ENCODE measurements at places on chromosomes 7 and 10.
A peak's percentile ranks its signal among the peaks of the same experiment; 100 is the strongest.

GRCh38 chr10:45422207-45422865, 48.3 kb downstream of the ALOX5 start:
- DNase-seq, result no peak

DNA sequence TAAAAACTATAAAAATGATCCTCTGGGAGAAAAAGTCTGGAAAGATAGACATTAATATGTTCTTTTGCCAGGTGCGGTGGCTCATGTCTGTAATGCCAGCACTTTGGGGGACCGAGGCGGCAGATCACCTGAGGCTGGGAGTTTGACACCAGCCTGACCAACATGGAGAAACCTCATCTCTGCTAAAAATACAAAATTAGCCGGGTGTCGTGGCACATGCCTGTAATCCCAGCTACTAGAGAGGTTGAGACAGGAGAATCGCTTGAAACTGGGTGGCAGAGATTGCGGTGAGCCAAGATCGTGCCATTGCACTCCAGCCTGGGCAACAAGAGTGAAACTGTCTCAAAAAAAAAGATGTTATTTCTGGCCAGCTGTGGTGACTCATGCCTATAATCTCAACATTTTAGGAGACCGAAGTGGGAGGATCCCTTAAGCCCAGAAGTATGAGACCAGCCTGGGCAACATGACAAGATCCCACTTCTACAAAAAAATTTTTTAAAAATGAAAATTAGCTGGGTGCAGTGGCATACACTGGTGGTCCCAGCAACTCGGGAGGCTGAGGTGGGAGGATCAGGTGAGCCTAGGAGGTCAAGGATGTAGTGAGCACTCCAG, 101.9 kb upstream of the LRRN3 start:
- no peak for DNase-seq

GRCh38 chr10:21692916-21693315, 158.9 kb downstream of the MLLT10 start:
- DNase-seq, result no peak

GRCh38 chr7:120725376-120726039, 132.4 kb downstream of the TSPAN12 start:
- peak; percentile 37 for DNase-seq

DNA sequence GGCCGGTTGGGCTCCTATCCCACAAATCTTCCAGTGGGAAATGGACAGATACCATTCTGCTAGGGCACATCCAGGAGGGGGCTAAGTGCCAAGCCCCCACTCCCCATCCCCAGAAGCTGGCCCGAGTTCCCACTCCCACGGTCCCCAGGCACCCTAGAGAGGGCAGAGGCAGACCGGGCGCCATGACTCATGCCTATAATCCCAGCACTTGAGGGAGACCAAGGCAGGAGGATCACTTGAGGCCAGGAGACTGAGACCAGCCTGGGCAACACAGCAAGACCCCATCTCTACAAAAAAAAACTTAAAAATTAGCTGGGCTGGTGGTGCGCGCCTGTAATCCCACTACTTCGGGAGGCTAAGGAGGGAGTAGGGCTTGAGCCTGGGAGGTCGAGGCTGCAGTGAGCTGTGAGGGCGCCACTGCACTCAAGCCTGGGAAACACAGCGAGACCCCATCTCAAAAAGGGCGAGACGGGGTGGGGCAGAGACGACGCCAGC, 870 bp downstream of the GNA12 start:
- DNase-seq, result no peak

- no peak for DNase-seq
Measured at GRCh38 chr7:17380736-17381662, 82.5 kb downstream of the AHR start.

GRCh38 chr7:43669286-43670081, 59.8 kb downstream of the COA1 start:
- no peak for DNase-seq

DNA sequence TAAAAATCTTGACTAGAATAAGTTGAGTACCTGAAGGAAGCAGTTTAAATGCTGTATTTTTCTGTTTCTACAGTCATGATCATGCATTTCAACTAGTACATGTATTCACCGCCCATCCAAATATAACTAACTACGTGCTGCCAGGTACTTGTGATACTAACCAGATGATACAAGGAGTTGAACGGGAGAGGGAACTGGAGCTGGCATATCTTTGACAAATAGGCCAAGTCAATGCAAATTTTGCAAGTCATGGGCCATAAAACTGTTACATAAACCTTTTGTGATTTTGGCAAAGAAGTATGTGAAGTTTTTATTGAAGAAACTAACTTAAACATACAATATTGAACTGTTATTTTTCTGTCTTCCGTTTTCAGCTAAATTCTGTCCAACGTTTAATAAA, 14.5 kb downstream of the NUP42 start:
- no peak for DNase-seq

DNA sequence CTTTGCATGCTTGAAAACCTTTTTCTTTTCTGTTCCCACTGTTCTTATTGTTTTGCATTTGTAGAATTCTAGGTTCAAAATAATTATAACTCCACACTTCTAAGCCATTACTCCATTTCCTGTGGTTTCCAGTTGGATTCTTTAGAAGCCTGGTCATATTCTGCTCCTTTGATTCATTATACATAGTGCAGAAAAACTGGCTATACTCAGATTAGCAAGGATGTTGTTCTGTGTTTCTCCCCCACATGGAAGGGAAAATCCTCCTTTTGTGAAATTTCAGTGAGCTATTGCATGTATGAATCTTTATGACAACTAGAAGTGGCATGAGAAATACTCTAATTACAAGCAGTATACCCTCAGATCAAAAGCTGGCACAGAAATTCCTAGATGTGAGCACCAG, 79.5 kb downstream of the SLC13A1 start:
- DNase-seq, result no peak

- no peak for DNase-seq
Measured at GRCh38 chr7:105675934-105676371, 94.7 kb upstream of the EFCAB10 start.

DNA sequence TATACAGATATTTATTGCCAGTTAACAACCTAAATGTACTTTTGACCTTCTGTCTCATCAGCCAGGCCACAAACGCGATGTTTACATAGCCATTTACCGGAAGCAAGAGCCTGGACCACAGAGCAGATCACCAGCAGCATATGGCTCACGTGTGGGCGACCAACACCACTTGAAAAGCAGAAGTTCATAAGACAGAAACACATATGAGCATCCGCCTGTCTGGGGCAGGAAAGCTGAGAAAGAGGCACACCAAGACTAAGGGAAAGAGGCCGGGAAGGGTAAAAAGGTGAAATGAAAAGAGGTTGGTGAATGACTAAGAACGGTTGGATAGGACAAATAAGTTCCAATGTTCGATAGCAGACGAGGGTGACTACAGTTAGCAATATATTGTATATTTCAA, 1.3 kb downstream of the ABCB1 start:
- DNase-seq, result peak; percentile 38

GRCh38 chr7:73906874-73907273, 45.9 kb downstream of the TMEM270 start:
- DNase-seq, result no peak

- DNase-seq, result no peak
Measured at GRCh38 chr7:30644286-30644955, 37.8 kb downstream of the CRHR2 start.

DNA sequence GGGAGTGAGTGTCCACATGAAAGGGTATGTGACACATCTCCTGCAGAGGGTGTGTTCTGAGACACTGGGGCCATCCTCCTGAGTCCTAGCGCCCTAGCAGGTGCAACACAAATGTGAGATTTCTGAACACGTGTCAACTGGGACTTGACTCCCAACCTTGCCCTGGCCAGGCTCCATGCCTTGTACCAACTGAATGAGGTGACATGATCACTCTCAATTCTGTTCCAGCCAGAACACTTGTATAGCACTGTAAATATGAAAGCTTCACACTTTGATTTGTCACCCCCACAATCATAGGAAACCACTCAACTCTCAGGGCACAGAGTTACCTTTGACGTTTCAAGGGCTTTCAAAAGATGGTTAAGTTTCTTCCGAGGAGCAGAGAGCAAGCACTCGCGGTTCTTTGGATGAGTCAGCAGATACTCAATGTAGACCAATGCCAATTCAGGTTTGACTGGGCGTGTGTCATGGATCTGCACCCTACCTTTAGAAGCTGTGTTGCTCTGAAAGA, 48.6 kb downstream of the NCAPG2 start:
- no peak for DNase-seq

DNA sequence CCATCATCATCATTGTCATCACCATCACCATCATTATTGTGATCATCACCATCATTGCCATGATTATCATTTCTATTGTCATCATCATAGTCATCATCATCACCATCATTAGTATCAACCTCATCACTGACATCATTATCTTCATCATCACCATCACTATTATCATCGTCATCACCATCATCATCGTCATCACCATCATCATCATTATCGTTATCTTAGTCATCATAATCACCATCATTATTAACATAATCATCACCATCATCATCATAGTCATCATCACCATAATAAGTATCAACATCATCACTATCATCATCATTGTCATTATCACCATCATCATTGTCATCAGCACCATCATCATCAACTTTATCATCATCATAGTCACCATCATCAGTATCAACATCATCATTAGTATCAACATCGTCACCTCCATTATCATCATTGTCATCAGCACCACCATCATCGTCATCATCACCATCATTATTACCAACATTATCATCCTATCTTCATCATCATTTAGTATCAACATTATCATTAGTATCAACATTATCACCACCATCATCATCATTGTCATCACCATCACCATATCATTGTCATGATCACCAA, 241.3 kb downstream of the ADARB2 start:
- DNase-seq, result no peak

DNA sequence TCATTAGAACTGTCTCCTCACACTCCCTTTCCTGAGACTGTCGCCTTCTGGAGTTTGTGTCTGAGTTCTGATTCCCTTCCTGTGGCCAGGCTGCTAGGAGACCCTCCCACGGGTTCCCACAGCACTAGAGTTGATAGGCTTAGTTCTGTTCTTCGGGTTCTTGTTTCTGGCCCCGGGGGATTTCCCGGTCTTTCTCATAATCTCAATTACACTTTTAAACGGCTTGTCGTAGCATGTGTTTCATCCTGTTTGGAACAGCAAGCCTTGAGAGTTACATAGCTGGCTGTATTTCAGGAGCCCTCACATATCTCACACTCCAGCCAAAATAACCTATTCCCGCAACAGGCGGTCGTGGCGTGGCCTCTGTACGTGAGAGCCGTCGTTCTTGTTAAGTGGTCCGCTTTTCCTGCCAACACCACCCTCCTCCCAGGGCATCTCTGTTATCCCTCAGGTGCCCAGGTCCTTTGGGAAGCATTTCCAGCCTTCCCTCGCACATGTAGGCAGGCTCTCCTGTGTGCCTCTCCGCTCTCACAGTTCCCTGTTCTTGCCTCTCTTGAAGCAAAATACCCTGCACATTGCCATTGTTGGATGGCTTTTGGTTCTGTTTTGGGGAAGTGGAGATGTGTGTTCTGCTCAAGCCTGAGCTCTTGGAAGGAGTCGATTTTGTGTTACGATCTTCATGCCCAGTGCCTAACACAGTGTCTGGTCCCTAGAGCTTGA, 46.0 kb downstream of the CDC123 start:
- DNase-seq, result no peak

- DNase-seq, result no peak
Measured at GRCh38 chr7:102170393-102170970, 116.2 kb upstream of the SH2B2 start.

DNA sequence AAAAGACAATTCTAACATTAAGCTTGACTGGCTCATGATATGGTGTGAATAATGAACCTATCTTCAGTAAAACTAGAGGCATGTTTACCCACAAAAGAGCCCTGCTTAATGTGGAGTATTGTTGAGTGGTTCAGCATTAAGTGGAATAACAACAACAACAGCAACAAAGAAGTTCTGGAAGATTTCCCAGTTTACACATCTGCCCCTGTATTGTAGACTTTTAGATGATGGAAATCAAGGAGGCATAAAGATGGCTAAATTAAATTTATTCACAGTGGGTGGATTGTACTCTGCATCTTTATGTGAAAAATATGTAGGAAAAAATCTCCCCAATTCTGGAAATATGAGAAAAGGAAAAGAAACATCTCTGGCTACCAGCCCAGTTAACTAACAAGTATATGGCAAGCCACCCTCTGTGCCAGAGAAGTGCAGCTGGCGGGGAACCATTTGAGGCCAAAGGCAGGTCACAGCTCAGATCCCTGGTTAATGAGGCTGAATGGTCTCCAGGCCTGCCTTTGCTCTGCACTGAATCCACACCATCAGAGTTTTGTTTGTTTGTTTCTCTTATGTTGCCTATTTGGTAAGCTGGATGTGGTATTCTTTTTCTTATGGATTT, 186.0 kb downstream of the SEMA3D start:
- no peak for DNase-seq

DNA sequence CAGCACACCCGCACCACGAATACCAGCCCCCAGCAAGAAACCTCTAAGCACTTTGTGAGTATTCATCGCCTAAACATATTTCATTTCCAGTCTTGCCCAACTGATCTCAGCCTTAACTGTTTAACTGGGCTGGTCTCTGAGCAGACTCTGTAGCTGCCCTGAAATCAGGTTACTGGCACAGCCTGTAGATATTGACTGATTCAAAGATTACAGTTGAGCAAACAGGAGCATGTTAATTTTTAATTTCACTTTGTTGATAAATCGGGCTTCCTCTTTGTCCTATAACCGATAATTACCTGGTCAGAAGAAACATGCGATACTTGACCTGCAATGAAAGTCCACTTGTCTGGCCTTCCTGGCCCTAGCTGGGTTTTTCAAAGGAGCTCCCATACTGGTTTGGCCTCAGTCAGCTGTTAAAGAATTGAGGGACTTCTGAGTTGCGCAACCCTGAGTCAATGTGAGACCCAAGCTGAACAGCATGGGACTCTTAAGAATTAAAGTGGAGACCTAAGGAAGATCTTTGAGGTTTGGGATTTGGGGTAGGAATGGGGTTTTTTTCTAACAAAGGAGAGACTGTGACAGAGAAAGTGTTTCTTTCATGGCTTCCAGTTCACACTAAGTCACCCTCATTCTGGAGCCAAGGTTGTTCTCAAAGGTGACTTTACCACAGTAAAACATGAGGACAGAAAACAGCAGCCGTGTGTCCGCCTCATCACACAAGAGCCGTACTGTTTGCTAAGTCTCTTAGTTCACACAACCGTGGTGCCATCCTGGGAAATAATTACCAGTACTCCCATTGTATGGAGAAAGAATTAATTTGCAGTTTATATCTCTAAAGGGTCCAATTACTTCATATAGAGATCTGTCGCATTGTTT, 75.9 kb downstream of the PPP1R3C start:
- DNase-seq, result no peak

DNA sequence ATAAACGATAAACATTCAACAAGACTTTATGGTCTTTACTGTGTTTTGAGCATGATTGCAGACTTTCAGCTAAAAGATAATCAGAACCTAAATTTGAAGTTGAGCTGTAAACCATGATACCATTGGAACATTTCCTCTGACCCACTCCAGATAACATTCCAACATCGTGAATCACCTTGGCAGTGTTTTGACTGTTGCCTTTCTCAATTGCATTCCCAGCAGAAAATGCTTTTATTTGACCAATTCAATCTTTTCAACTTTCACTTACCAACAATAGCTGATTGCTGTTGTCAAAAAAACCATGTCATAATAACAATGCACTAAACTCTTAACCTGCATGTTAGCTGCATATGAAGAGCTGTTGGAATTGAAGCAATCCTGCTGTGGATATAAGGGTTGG, 165.5 kb downstream of the MDFIC start:
- no peak for DNase-seq
